ENCODE measurements at places on chromosomes 12 and 14.
A peak's percentile ranks its signal among the peaks of the same experiment; 100 is the strongest.

GRCh38 chr14:91545946-91546716, 36.0 kb upstream of the PPP4R3A start:
- DNase-seq: no peak

- peak; percentile 7 for DNase-seq
These were observed 129.2 kb upstream of the ARHGAP5 start for GRCh38 chr14:31947680-31948595.

- DNase-seq: no peak
These were observed 742.7 kb upstream of the FOXG1 start for GRCh38 chr14:28023853-28024252.

GRCh38 chr14:96792591-96792990, 4.6 kb upstream of the VRK1 start:
- DNase-seq: no peak

DNA sequence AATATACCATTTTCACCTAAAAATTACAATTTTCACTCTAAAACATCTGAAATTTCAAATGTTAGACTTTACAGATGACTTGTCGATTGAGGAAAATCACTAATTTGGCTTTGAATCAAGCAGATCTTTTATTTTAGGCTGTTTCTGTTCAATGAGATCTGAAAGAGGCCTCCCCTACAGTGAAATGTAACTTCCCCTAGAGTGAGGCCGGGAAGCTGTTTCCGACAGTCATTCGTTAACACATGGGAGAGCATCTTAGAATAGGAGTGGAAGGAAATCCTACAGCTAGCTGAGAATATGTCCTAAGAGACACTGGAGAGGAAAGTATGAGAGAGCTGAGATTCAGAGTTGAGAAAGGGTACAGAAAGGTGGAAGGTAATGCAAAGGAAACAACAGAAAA, 5.7 kb upstream of the C14orf93 start:
- DNase-seq: peak; percentile 5

GRCh38 chr12:23555825-23556207, 393.7 kb downstream of the SOX5 start:
- no peak for DNase-seq

GRCh38 chr12:78192979-78193378, 362.3 kb downstream of the NAV3 start:
- no peak for DNase-seq

GRCh38 chr12:25187781-25188180, 7.2 kb downstream of the DNAI7 start:
- DNase-seq: no peak

GRCh38 chr12:85633491-85633890, 202.7 kb downstream of the RASSF9 start:
- no peak for DNase-seq

DNA sequence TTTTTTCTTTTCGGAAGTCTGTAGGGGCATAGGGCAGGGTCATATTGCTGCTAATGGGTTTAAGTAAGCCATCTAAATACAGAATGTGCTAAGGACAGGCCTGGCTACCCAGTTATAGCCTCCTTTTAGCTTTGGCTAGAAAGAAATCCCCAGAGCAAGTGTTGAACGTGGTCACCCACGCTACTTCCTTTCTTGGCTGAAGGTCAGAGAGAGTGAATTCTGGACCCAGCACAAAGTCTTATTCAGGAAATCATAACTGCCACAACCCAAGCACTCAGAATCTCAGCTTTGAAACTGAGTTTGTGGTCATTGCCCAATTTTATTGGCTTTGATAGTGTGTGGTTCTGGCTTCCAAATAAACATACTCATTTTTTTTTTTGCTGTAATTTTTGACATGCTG, 542.1 kb upstream of the ATP2B1 start:
- no peak for DNase-seq

GRCh38 chr14:56057767-56058166, 60.4 kb upstream of the PELI2 start:
- no peak for DNase-seq

DNA sequence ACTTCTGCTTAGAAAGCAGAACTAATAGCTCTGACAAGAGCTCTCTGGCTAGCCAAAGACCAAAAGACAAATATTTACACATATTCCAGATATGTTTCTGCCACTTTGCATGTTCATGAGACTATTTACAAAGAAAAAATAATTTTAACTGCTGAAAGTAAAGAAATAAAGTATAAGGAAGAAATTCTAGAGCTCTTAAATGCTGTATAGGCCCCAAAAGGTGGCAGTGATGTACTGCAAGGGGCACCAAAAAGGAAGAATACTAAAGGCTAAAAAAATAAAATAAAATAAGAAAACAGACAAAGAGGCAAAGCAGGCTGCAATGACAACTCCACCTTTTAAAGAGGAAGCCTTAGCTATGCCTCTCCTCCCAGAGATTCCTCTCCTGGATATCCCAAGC, 23.0 kb downstream of the KLRK1 start:
- DNase-seq: no peak

GRCh38 chr12:52337054-52337453, 15.9 kb upstream of the KRT83 start:
- no peak for DNase-seq

- no peak for DNase-seq
These were observed 84.2 kb downstream of the EFCAB11 start for GRCh38 chr14:89870316-89870715.

- DNase-seq: no peak
These were observed 31.9 kb downstream of the CACNA1C start for GRCh38 chr12:2084553-2085296.
